ENCODE measurements at places on chromosomes 3 and 15.

GRCh38 chr3:116896116-116896515 is 186.5 kb downstream of the TUSC7 start:
- DNase-seq = no peak

GRCh38 chr3:42490243-42490642 is 12.2 kb upstream of the VIPR1 start:
- DNase-seq = no peak

DNA sequence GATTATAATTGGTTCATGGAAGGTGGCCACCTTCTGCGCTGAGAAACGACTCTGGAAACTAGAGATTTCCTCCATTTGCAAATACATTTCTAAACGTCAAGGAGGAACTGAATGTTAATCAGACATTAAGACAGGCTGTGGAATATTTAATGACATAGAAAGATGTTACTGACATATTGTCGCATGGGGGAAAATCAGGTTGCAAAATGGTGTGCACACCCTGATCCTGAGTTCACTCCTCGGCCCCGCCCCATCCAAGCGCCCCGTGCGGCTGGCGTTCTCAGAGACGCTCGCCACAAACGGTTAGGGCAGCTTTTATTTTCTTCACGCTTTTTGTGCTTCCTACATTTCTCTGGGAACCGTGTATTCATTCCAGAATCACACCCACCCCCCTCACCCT is 10.7 kb downstream of the H1-8 start:
- no peak for DNase-seq

DNA sequence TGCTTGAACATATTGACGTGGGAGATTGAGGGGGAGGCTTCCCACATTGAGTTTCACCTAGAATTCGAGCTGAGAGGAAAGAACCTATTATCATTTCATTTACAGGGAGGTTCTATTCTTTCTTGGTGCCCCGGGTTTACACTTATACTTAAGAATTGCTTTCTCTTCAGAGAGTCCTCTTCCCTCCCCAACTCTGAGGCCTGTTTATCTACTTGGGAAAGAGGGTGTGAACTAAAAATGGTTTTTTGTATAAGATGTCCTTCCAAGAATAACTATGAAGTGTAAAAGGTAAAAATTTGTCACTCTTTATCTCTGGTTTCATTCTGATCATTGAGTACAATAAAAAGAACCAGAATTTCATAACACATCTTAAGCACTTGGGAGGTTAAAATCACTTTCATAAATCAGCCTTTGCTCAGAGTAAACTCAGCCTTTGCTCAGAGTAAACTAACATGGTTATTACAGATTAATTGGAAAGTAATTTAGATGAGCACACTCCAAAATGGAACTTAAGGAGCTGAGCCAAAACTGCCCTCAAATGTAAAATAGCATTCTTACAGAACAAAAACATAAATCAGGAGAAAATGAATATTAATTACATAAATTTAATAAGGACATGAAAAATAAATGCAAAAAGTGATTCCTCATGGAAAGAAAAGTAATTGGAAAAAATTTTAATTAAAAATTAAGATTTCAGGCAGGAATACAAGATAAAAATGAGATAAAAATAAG is 75.2 kb downstream of the GADL1 start:
- no peak for DNase-seq

- DNase-seq = no peak
Measured at GRCh38 chr3:142623194-142623593, 27.0 kb downstream of the PLS1 start.

- no peak for DNase-seq
Measured at GRCh38 chr3:47909607-47910006, 106.6 kb downstream of the MAP4 start.

GRCh38 chr15:83973816-83974215 is 261.8 kb upstream of the GOLGA6L4 start:
- DNase-seq = no peak

DNA sequence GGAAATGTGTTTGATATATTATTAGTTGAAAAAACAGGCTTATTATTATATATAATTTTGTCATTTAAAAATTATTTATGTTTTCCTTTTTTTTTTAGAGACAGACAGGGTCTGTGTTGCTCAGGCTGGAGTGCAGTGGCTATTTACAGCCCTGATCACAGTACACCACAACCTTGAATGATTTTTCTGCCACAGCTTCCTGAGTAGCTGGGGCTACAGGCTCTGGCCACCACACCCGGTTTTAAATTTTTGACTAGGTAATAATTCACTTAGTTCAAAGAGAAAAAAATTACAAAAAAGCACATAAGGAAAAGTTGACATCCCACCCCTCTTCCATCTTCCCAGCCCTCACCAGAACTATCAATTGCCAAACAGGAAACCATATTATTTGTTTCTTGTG is 4.7 kb upstream of the CEMIP start:
- no peak for DNase-seq

DNA sequence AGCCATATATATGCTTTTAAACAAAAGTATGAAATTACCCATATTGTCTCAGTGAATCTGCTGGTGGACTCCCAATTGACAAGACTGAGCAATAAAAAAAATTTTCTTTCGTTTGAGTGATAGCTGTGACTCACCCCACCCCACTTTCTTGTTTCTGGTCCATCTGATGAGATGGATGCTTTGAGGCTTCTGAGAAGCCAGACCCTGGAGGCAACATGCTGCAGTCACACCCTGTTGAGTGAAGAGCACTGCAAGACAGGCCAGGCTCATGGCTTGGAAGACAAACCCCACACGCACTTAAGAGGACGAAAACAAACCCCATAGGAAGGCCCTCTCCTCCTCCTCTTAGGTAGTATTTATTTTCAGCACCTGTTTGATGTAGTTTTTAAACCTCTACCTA is 276.0 kb upstream of the TTC14 start:
- DNase-seq = no peak

DNA sequence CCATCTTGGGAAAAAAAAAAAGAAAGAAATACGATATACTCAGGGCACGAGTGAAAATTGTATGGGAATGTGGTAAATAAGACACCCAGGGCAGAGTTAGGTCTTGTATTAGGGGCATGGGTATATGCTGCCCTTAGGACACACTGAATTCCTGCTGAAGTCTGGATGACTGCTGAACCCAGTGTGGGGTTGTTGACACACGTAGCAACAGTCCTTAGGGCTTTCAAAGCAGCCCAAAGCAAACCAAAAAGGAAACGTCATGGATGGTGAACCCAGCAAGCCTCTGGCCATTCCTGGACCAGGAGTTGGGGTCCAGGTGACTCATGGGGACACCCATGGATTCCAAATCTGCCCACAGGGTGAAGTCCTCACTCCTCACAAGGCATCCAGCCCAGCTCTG is 27.1 kb upstream of the SEMA3F start:
- DNase-seq = no peak

DNA sequence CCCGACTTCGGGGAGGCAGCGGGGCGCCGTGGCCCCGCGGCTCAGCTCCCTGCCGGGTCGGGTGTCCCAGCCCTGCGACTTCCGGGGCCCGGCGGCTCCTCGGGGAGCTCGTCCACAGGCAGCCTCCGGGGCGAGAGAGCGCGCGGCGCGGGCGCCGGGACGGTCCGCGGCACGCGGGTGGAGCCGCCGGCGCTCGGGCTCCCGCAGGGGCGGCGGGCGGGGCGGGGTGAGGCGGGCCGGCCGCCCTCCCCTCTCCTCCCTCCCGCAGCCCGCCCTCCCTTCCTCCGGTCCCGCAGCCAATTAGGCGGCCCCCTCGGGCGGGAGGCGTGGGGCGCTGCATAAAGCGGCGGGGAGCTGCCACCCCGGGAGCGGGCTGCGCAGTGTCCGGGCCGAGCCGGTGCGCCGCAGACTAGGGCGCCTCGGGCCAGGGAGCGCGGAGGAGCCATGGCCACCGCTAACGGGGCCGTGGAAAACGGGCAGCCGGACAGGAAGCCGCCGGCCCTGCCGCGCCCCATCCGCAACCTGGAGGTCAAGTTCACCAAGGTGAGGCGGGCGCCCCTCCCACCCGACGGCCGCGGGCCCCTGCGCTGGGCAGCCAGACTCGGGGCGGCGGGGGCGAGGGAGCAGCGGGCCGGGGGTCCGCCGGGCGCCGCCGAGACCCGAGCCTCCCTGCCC is at the start of gene ALDH1A3:
Gene ALDH1A3 (plus strand): TSS at position 368 of the 675 bp plus-strand sequence. CDS start 77 bp downstream, at position 445.
- peak; percentile 90 for DNase-seq

GRCh38 chr3:170517242-170517945 is 68.5 kb downstream of the SLC7A14 start:
- DNase-seq = peak; percentile 49

GRCh38 chr15:27660676-27661075 is 438.4 kb downstream of the OCA2 start:
- no peak for DNase-seq

- no peak for DNase-seq
Measured at GRCh38 chr15:76495487-76495886, 158.9 kb downstream of the ISL2 start.

DNA sequence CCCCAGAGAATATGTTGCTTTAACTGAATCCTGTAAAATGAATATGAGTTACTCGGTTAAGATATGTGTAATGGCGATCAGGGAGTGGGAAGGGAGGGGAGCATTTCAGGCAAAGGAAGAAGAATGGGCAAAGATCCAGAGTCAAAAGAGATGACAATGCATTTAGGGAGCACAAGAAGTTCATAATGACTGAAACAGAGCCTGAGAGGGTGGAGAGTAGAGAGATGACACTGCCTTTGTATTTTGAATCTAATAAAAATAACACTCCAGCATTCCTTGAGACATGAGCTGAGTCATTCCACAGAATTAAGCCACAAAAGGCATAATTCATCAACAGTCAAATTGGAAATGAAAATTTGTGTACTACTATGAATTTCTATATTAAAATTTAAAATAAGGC is 105.3 kb upstream of the PEX5L start:
- peak; percentile 40 for DNase-seq

DNA sequence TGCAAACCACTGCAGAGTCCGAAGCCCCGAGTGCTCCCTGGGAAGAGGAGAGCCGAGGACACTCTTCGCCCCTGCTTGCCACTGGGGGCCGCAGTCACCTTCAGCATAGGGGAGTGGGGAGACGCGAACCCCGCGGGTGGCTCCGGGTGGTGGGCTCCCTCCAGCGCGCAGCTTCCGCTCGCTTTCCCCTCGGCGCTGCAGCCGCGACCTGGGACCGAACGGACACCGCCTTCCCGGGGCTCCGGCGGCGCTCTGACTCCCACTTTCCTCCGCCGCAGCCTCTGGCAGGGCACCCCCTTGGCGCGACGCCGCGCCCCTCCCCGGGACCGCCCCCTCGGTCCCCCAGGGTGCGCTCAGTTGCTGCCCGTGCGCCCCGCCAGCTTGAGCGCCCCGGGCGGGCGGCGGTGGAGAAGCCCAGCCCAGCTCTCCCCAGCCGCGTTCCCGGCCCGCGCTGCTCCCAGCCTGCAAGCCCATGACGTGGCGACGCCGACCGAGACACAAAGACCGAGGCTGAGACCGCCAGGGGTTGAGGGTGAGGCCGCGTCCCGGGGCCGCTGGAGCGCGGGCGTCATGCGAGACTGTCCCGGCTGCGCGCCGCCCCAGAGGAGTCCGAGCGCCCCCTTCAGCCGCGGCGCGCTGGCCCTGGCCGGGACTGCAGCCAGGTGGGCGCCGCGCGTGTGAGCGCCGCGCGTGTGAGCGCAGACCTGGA is at the start of gene MINAR1:
Gene MINAR1 (plus strand): TSS at position 701 of the 709 bp plus-strand sequence. CDS start 23,812 bp downstream, outside the sequence.
- DNase-seq = peak; percentile 83

- no peak for DNase-seq
Measured at GRCh38 chr15:72249142-72249810, 18.3 kb upstream of the PKM start.
